Natural killer cell (primary cell): ENCODE measurements at places on chromosomes 13 and 19.

DNA sequence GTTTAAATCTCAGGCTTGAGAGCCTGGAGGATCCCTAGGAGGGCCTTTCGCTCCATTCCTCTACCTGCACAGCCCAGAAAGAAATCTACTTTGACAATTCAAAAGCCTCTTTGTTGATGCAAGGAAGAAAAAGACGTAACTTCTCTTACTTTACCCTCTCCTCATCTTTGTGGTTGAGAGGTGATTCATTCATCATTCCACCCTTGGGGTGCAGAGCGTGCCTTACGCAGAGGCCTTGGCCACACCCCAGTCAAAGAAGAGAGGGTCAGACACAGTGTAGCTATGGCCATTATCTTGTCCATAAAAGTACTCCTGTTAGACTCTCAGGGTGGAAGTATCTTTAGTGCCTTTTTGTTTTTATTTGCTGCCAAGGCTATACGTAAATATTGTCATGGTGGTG is 184.0 kb downstream of the IRS2 start:
- no peak for DNase-seq

- no peak for DNase-seq
Observed at GRCh38 chr13:26050568-26051230, 1.1 kb downstream of the SHISA2 start.

DNA sequence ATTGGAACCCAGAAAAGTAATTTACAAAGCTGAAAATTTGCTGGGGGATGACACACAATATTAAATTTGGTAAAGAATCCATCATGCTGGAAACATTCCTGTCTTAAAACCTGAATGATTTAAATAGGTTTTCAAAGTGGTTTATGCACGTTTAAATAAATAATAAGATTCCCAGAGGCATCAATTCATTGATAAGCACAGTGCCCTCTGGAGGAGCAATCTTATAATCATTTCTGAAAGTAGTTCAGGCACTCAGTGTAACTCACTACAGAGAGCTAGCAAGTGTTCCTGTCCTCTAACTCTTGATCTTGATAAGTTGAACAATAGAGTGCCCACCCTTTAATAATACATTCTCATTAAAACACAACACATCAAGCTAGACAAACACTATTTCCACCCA is 43.5 kb upstream of the SHISA2 start:
- no peak for DNase-seq

GRCh38 chr13:29193083-29193482 is 372.9 kb downstream of the MTUS2 start:
- no peak for DNase-seq

GRCh38 chr13:21234526-21234925 is 58.1 kb downstream of the MRPL57 start:
- DNase-seq, result no peak

DNA sequence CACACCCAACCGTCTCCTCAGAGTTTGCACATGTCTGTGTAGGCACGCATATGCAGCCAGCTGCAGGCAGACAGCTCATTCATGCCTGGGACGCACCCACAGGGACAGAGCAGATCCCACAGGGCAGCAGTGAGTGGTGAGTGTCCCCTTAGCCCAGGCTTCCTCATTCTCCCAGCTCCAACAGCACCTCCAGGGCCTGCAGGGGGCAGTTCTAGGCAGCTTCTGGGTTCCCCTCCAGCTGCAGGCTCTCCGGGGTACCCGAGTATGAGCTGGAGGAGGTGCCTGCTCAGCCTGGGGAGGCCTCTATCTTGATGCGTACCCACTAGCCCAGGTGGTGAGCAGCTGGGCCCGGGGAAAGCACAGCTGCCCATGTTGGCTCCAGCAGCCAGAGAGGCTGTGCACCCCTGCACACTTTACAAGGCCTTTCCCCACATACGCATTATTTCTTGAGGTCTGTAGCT is 1.3 kb upstream of the SHANK1 start:
- DNase-seq, result no peak

GRCh38 chr19:43507880-43508279 is 3.3 kb upstream of the PHLDB3 start:
- DNase-seq, result no peak

DNA sequence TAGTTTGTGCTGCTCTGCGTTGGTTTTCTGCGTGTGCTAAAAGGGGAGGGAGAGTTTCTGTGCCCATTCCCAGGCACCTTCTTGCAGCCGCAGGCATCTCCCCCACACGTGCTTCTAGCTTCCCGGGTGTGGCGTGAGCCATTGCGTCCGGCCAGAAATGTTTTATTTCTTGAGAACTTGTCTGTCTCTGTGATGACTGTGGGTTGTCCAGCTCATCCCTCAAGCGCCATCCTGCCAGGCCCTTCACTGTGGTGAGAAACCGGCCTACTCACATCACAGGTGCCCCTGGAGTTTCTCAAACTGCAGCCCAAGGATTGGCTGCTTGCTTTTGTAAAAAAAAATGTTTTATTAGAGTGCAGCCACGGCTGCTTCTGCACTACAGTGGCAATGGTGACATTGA is 24.2 kb downstream of the EPN1 start:
- no peak for DNase-seq

- DNase-seq, result no peak
Observed at GRCh38 chr19:15265850-15266248, 33.6 kb upstream of the EPHX3 start.

DNA sequence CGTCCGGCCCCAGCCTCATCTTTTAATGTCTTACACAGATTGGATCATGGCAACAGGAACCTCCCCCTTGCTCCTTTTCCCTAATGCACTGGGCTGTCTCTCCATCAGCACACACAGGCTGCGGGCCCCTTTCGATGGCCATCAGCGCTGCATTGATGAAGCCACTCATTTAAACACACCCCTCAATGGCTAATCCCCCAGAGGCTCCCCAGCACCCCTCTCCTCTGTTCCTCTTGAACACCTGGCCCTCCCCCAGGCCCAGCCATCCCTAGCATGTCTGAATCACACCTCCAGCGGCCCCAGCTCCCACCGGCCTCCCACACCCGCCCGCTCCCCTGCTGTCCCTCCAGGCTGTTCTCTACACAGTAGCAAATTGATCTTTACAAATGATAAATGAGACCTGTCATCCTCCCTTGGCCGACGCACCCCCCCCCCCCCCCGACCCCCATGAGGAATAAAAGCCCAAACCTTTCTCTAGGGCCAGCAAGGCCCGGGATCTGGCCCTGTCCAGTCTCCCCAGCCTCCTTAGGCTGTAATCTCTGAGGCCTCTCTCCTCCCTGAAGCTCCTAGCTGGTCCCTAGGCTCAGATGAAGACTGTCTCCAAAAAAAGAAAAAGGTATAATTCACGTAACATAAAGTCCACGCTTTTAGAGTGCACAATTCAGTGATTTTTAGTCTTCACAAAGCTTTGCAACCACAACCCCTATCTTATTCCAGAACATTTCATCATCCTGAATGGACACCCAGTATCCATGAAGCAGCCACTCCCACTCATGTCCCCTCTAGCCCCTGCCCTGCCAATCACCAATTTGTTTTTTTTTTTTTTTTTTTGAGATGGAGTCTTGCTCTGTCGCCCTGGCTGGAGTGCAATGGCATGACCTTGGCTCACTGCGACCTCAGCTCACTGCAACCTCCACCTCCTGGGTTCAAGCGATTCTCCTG is 7.4 kb downstream of the RPL28 start:
- DNase-seq, result no peak

- DNase-seq, result no peak
Observed at GRCh38 chr19:10404888-10405820, 1.8 kb upstream of the CDC37 start.

- peak; percentile 17 for DNase-seq
Observed at GRCh38 chr19:13526552-13526951, 20.3 kb upstream of the CACNA1A start.

GRCh38 chr19:6412447-6413091 is 12.0 kb downstream of the KHSRP start:
- no peak for DNase-seq

- DNase-seq, result no peak
Observed at GRCh38 chr13:35534343-35534742, 57.9 kb upstream of the MAB21L1 start.

DNA sequence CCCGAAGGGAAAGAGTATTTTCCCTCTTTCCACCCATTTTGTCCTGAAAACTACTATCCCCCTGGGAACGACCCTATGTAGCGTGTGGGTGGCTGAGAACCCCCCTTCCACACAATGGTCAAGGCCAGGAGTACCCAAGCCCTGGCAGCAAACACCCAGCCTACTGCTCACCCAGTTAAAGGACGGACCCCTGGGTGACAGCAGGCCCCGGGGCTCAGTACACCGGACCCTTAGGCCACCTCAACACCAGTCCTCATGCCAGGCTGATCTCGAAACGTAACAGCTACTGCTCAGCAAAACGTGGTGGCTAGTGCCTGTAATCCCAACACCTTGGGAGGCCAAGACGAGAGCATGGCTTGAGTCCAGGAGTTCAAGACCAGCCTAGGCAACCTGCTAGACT is 1.4 kb downstream of the ANKRD27 start:
- DNase-seq, result no peak

DNA sequence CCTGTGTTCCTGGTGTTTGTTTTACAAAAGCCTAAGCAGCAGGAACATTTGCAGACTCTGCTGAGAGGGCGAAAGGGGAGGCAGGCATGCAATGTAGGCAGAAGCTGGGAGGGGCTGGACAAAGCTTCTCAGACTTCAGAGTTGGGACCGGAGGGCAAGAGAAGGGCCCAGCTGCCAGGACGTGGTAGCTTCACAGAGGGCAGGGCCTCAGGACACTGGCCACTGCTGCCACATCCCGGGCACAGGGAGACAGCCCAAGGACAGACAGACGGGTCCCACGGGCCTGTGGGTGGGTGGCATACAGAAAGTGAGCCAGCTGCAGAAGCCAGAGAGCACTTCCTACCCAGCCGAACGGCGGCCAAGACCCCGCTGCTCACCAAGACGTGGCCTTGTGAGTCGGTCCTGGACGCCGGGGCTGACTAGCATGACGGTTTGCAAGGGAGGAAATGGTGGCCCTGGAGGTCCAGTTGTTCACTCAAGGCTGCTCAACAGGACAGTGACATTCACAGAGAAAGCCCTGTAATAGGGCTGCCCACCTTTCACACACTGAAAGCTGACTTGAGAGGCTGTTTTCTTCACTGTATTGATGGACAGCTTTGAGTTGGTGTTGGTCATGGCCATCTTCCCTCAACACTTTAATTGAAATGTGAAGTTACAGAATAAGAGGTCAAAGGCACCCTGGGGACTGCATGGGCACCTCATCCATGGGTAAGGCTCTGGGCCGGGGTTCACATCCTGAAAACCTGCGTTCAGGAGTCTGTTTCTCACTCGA is 23.7 kb upstream of the TFDP1 start:
- no peak for DNase-seq

- no peak for DNase-seq
Observed at GRCh38 chr13:25775275-25775674, 276.5 kb downstream of the SHISA2 start.

GRCh38 chr13:41596190-41596589 is 138.8 kb downstream of the RGCC start:
- DNase-seq, result no peak

DNA sequence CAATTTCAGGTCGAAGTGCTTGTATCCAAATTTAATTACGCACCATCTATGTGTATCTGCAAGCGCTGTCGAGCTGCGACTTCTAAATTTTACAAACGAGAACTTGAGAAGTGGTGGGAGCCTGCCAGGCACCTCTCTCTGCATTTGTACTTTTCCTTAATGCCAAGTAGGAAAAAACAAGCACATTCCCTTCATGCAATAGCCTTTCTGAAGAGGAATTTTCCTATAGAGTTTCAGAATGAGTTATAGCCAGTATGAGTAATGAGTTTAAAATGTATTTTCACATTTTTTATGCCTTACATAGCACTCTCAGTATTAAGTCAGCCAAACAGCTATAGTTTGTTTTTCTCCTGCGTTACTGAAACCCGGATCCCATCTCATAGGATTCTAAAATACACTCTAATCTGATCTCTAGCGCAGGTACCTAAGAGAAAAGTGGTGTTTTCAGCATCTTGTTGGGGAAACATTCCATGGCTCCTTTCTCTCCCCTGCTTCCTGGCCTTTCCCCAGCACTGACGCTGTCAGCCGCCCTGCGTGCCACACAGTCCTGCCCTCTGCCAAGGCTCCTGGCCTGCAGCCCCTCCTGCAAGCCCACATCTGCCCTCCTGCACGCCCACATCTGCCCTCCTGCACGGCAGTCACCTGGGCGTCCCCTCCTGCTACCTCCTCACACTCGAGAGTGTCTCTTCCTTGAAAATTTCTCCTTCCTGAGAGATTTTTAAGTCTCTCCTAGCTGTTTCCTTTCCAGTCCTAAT is 526.9 kb downstream of the MYO16 start:
- no peak for DNase-seq

GRCh38 chr19:35267353-35267817 is 1.4 kb upstream of the USF2 start:
- peak; percentile 70 for DNase-seq

DNA sequence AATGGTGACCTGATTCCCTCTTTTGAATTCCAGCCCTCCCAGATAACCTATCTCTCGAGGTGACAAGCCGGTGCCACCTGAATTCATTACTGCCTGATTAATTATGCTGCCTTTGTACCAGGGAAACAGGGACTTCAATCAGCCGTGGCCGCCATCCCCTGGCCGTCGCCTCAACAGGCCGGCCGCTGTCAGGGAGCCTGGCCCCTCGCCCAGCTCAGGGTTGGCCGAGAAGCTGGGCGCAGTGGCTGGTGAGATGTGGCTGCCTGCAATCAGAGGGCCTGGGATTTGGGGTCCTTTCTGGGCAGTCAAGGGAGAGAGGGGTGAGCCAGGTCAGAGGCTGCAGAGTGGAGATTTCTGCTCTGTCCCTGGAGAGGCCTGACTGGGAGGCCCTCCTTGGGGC is 91.2 kb downstream of the KCTD15 start:
- DNase-seq, result no peak

DNA sequence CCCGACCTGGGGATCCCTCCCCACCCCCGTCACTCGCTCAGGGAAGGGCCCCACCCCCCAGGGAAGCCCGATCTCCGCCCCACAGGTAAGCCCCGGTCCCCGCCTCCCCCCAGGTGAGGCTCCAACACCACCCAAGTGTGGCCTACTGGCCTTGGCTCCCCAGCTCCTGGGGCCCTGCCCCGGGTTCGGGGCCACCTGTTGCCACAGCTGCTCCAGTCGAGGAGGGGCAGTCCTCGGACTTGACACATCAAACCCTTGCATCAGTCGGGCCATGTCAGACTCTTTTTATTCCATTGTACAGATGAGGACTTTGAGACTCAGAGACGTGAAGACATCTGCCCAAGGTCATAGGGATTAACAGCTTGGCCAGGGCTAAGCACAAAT is 512 bp downstream of the CC2D1A start:
- no peak for DNase-seq

- DNase-seq, result no peak
Observed at GRCh38 chr19:13902993-13903555, 2.8 kb downstream of the BRME1 start.

- no peak for DNase-seq
Observed at GRCh38 chr13:54536112-54536511, 1507.5 kb downstream of the OLFM4 start.
